Activated CD4-positive, alpha-beta T cell treated with anti-CD3 and anti-CD28 coated beads for 48 hours (primary cell): ENCODE measurements at places on chromosomes 11 and 22.

DNA sequence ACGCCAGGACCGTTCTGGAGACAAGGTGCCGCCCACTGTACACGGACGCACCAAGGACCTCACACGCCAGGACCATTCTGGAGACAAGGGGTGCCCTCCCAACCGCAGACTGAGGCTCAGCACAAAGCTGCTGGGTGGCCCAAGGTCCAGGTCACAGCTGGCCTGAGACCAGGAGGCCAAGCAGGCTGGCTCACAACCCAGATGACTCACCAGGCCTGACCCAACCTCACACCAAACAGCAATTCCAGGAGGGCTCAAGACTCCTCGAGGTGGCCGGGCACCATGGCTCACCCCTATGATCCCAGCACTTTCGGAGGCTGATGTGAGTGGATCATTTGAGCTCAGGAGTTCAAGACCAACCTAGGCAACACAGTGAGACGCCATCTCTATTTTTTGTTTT, 14.8 kb downstream of the BRD1 start:
- no peak for DNase-seq

GRCh38 chr22:32803738-32804435, 2.4 kb downstream of the TIMP3 start:
- no peak for DNase-seq

DNA sequence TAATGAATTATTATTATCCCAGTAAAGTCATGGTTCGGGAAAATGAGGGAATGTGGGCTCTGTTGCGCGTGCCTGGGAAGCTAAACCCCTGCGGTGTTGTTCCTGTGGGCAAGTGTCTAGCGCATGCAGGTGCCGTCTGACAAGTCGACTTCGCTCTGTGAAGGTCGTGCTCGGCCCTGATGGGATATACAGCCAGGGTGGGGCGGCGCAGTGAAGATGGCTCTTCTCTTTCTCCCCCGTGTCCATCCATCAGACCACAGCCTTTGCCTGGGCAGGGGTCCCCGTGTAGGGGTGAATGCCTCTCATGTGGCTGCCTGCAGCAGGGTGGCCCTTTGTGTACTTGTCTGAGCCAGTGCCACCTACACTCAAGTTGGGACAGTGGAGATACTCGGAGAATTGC, 12.8 kb upstream of the TRMU start:
- no peak for DNase-seq

DNA sequence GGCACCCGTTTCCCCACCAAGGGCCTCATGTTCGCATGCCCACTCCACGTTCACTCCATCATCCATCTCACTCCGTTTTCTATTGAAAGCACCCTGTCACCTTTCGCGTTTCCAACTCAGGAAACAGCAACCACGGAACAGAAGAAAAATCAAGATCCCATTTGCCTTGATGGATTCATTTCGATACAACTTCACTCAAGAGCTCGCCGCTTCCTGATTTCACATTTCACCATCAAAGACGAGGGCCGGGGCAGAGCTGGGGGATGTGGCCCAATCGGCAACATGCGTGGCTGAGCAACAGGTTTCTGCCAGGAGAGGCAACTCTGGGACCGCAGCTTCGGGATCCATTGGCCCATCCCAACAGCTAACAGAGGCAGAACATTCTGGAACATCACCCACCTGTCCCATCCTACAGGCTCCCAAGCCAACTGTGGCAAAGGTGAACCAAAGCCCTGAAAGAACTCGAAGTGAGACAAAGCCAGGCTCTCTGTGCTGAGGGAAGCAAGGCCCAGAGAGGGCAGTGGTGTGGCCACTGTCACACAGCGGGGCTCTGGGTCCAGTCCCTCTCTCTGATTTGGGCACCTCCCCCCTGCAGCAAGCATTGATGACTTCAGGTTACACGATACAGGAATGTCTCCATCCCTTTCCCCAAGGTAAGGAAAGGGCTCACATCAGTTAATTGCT, 36.2 kb upstream of the CD5 start:
- DNase-seq: peak; percentile 80

- DNase-seq: no peak
Measured at GRCh38 chr22:49517667-49518185, 309.9 kb downstream of the BRD1 start.

DNA sequence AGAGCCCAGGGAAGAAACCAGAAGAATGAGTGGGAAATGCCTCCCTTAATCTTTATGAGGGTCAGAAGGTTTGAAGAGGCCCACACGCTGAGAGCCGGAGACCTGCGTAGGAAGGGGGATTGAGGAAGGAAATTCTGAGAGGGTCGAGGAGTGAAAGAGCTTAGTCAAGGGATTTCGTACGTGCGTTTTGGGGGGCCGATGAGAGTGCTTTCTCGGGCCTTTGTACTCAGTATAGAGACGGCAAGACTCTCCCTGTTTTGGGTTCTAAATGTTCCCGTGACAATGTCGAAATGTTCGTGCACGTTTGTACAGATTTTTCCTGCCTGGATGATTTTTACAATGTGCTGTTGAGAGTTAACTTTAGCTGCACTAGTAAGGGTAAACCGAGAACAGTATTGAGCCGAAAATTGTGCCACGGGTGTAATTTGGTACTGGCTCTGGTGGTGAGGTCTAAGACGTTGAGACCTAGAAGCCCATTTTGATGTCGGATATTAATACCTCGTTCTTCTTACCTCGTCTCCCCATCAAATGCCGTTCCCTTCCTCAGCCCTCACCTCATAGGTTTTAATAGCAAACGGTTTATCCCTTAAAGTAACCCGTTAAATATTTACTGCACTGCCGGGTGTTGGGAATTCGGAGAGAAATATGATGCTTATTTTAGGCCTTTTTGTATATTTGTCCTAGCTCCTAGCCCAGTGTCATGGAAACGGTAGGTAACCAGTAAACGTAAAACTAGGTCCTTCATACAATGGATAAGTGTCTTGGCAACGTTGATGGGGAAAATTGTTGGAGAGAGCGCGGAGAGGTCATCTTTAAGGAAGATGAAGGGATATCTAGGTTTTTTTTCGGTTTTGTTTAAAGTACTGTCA, 734 bp downstream of the C11orf58 start:
- no peak for DNase-seq

GRCh38 chr11:78050964-78051831, 12.5 kb upstream of the THRSP start:
- DNase-seq: no peak
